ENCODE measurements at places on chromosomes 1 and 21.

- no peak for DNase-seq
These were observed 868.5 kb downstream of the BRINP3 start for GRCh38 chr1:189609167-189609566.

GRCh38 chr1:43304314-43304681 is 3.5 kb downstream of the TIE1 start:
- no peak for DNase-seq

- no peak for DNase-seq
These were observed 52.5 kb downstream of the NBPF6 start for GRCh38 chr1:108502624-108503023.

DNA sequence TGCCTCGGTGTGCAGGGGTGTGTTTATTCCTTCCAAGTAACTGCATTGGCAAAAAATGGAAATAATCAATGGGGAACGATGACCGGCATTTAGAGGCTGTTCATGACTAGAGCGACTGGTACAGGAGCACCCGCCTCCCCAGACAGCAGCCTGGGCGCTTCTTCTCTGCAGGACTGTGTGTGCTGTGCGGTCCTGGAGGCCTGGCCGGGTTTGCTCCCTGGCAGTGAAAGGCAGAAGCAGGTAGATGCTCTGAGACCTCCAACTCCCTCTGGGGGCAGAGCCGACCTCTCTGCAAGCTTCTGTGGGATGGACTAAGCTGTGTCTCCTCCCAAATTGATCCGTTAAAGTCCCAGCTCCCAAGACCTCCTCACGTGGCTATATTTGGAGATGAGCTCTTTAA is 59.2 kb upstream of the ACTRT2 start:
- no peak for DNase-seq

DNA sequence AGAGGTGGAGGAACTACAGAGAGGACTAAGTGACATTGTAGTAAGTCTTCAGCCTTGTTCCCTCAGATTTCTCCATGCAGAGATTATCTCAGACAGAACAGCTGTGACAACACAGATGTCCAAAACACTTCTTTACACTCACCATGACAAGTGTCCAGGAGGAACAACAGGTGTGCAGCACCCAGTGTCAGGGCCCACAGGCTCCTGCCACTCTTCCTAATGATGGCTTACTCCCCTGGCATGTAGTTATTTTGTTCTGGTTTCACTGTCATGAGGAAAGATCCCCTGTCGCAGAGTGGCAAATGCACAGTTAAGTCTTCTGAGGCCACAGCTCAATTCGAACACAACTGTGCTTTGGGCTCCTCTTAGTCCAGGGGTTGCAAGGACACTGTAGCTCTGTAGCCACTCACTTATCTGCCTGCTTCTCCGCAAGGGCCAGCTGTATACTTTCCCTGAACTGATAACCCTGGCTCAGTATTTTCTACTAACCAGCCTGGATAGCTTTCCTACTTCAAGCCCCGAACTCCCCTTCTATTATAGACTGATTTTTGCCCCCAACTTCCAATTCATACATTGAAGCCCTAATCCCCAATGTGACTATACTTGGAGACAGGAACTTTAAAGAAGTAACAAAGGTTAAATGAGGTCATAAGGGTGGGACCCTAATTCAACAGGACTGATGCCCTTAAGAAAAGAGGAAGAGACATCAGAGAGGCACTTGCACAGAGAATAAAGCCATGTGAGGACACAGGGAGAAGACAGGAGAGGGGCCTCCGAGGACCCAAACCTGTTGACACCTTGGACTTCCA is 11.1 kb downstream of the PDZK1 start:
- no peak for DNase-seq

- DNase-seq, result no peak
These were observed 53.8 kb downstream of the STUM start for GRCh38 chr1:226602186-226603021.

- DNase-seq, result no peak
These were observed 303.6 kb downstream of the USH2A start for GRCh38 chr1:216119600-216119999.

DNA sequence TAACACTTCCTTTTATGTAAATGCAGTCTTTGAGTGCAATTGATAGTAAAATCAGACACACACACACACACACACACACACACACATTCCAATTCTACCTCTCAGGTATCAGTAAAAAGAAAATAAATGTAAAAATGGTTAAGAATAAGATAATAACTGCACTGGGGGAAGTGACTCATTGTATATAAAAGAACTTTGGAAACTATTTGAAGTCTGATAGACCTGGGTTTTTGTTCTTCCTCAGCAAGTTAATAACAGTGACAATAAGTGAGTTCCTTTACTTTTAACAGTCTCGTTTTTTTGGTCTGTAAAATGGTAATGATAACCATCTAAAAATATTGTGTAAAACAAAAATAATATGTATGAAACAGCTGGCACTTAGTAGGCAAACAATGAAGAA is 1815.0 kb downstream of the MRPL39 start:
- DNase-seq, result no peak
